ENCODE measurements at places on chromosomes 2 and 18.

GRCh38 chr2:215626812-215627281, 191.0 kb upstream of the FN1 start:
- DNase-seq, result no peak

DNA sequence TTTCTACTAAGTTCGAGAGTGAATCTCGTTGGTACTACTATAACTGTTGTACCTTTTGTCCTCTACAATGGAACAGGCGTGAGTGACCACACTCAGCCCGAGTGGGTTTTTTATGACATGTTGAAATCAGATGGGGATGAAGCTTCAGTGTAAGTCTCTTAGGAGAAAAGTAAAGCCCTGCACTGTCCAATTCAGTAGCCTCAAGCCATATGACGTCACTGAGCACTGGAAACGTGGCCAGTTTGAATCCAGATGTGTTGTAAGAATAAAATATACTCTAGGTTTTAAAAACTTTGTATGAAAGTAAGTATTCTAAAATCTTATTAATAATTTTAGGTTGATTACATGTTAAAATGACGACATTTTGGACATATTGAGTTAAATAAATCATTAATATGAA, 101.7 kb upstream of the SP3 start:
- no peak for DNase-seq

DNA sequence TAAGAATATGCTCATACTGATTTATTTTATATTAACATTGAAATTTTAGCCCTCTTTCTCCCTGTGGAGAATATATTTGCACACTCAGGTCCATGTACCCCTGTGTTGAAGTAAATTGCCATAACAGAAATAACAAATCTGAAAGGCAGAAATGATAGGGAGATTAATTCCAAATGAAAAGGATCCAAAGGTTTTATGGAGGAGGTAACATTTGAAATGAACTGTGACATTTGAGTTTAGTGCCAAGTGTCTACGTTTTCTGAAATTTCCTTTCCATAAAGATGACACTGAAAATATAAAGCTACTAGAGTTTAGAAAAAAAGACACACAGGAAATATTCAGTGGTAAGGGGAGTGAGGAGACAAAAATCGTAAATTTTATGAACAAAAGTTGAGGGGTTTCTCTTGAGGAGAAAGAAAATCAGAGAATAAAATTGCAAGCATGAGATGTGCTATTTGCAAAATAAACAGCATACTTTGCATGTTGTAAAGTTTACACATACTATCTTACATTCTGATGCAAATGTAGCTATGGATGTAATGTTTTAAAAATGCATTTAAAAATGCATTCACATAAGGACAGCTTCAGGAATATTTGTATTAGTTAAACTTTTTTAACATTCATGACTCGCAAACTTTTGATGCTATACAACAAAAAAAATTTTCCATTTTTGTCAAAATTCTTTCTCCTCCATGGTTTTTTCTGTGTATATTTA, 69.5 kb downstream of the BAZ2B start:
- DNase-seq, result no peak

DNA sequence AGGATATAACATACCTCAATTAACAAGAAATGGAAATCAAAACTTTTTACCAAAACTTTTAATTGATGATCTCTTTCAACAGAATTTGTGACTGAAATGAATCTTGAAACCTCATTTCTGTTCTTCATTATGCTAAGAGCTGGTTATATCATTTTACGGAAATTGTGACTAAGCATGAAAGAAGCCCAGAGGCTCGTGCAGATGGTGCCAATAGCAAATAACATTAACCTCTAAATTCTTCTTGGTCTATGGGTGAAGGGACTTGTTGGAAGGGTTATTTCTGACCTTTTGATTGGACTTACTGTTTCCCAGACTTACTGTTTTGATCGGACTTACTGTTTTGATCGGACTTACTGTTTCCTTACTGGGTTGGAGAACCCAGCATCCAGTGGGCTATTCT, 435.6 kb downstream of the TDRD15 start:
- no peak for DNase-seq

DNA sequence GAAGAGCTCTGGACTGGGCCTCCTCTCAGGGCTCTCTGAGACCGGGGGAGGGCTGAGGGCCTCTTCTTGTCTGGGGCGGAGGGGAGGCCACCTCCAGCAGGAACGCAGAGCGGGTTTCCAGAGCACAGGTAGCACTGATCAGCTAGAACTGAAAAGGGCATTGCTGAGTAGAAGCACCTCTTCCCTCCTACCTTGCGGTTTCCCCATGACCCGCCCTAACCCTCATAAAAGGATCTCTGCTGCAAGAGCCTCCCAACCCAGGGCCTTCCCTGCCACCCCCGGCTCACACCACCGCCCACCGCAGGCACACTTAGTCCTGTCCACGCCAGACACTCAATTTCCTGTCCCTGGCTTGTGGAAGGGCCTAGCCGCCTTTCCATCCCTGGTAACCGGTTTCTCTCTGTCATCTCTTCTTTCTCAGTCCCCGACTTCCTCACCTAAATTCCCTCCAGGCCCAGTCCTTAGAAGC, 966 bp downstream of the ADCY3 start:
- DNase-seq, result no peak

DNA sequence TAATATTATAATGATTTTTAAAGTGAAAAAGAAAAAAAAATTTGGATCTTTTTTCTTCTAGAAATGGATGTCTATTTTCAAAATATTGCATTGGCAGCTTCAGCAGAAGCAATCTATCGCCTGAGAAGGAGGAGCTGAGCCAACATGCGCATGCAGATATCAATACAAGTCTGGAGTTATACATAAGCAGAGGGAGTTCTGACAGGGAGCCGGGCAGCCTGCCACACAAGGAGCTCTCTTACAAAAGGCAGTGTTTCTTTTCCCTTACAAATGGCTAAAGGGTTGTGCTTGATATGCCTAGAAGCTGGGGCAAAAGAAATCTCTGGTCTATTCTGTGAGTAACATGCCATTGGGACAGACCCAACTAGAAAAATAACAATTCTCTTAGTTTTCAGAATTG, 291.9 kb upstream of the TRIB2 start:
- no peak for DNase-seq

DNA sequence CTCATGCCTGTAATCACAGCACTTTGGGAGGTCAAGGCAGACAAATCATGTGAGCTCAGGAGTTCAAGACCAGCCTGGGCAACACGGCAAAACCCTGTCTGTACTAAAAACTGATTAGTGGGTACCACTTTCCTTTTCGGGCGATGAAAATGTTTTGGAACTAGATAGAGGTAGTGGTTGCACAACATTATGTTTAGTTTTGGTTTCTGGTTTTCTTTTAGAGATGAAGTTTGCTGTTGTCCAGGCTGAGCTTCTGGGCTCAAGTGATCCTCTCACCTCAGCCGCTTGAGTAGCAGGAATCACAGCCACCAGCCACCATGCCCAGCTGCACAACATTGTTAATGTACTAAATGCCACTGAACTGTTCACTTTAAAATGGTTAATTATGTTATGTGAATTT, 27.6 kb downstream of the AAK1 start:
- no peak for DNase-seq

- DNase-seq, result no peak
Observed at GRCh38 chr18:42025491-42025890, 70.5 kb downstream of the PIK3C3 start.

DNA sequence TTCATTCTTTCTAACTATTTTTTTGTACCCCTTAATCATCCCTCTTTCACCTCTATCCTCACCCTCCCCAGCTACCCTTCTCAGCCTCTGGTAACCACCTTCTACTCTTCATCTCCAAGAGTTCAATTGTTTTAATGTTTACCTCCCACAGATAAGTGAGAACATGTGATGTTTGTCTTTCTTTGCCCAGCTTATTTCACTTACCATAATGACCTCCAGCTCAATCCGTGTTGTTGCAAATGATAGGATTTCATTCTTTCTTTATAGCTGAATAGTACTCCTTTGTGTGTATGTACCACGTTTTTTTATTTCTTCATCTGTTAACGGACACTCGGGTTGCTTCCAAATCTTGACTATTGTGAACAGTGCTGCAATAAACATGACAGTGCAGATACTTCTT, 22.1 kb upstream of the TMEM37 start:
- no peak for DNase-seq

GRCh38 chr18:5425721-5426120, 118.1 kb downstream of the EPB41L3 start:
- DNase-seq, result no peak

DNA sequence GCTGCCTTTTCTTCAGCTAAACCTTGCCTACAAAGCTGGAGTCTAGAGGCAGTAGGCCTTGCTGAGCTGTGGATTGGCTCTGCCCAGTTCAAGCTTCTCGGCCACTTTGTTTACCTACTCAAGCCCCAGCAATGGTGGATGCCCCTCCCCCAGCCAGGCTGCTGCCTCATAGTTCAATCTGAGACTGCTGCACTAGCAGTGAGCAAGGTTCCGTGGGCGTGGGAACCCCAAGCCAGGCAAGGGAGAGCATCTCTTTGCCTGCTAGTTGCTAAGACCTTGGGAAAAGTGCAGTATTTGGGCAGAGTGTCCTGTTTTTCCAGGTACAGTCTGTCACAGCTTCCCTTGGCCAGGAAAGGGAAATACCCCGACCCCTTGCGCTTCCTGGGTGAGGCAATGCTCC, 68.9 kb downstream of the VAPA start:
- DNase-seq, result no peak

GRCh38 chr2:145288650-145289496, 769.0 kb upstream of the ZEB2 start:
- no peak for DNase-seq

GRCh38 chr2:218031771-218032257, 29.0 kb upstream of the TNS1 start:
- DNase-seq, result no peak

DNA sequence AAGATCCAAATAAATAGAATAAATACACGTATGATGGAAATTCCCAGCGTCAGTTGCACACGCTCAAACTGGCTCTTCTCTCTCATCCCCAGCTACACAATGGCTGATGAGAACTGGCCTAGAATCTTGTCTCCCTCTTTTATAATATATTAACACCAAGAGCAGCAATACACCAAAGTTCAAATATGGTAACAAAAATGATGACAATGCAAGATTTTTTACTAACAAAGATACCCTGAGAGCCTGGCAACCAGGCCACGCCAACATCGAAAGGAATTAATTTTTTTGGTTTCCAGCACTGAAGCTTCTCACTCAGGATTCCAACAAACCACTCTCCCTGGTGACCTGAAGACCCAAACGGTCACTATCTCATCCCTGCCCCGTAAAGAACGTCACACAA, 302.7 kb upstream of the ID2 start:
- no peak for DNase-seq

GRCh38 chr2:190987938-190988337, 26.0 kb downstream of the STAT1 start:
- no peak for DNase-seq

DNA sequence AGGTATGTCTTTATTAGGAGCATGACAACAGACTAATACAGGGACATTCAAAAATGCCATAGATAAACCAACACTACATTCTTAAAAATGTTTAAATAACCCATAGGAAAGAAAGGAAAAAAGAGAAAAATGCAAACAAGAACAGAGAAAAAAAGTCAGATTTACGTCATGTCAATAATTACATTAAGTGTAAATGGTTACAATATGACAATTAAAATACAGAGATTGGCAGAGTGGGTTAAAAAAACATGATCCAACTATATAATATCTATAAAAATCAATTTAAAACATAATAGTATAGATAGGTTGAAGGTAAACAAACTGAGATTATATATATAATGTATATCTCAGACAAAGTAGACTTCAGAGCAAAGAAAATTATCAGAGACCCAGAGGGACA, 255.8 kb downstream of the ANAPC1 start:
- no peak for DNase-seq

DNA sequence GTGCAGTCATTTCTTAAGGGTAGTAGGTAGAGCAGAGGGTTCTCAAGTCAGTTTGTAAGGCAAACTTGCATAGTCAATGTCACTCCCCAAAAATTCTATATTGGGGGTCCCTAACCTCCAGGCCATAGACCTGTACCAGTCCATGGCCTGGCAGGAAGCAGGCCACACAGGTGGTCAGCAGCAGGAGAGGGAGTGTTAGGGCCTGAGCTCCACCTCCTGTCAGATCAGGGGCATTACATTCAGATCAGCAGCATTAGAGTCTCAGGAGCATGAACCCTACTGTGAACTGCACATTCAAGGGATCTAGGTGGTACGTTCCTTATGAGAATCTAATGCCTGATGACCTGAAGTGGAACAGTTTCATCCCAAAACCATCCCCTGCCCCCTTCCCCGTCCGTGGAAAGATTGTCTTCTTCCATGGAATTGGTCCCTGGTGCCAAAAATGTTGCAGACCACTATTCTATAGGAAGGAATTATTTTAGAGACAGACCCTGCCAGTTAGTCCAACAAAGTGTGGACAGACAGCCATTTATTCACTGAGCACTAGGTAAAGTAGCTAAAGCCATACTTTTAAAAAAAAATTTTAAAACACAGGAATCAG, 6.7 kb downstream of the COA5 start:
- DNase-seq, result no peak

DNA sequence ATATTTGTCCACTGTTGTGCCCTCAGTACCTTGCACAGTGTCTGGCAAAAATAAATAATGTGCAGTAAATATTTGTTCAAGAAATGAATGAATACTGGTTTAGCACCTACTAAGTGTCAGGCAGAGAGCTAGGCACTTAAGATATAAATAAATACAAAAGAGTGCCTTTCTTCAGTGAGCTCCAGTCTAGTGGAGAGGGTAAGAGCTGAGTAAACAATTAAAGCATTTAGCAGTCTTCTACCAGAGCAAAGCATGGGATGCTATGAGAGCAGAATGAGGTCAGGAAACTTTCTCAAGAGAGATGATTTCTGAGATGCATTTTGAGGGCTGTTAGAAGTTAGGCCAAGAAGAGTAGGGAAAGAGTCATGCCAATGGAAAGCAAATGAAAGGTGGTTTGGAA, 314.7 kb downstream of the DSC3 start:
- DNase-seq, result no peak

DNA sequence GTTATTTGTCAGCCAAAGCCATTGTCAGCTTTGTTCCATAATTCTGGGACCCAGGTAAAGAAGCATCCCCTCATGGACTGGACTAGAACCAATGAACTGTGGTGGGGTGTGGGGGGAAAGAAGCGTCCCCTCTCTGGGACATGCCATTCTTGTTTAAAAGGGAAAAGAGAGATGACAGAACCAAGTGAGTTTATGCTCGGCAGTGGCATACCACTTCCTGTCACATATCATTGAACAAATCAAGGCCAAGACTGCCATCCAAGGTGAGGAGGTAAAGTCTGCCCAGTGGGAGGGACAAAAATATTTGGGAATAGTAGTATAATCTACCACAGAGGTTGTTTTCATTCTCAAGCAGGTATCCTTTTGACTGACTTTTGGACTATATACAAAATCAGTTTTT, 4.7 kb upstream of the GLS start:
- DNase-seq, result no peak

- DNase-seq, result no peak
Observed at GRCh38 chr2:102094917-102095316, 47.6 kb upstream of the IL1R1 start.

DNA sequence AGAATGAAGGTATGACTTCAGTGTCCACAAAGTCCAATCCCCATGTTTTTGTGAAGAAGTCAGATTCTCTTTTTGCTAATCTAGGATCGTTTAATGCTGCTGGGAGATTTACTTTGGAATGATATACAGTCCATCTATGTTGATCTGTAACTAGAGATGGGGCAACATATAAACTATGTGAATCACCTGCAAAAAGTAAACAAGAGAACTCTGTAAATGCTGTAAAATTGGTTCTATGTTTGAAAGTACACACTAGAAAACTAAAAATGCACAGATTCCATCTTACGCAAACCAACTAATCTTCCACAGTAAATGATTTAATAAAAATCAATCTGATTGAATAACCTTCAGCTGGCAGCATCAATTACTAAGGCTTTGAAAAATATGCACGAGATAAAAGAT, 37.5 kb downstream of the VPS54 start:
- DNase-seq, result no peak

All from activated naive CD4-positive, alpha-beta T cell (primary cell).